ENCODE measurements at places on chromosomes 4 and X.

DNA sequence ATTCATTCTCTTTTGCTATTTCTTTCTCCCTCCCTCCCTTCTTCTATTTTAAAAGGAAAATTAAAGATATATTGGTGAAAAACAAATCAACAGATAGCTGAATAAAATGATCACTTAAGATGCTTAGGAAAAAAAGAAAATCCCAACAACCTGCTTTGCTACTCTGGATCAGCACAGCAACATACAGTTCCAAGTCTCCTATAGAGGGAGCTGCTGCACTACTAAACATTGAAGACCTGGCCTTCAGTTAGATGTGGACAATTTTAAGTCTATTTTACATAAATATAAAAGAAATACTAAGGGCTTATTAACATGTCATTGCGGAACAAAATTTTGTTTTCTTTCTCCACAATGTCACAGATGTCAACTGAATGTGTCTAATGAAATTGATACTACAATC lies 226.4 kb downstream of the MAGEB5 start:
- DNase-seq, result no peak

DNA sequence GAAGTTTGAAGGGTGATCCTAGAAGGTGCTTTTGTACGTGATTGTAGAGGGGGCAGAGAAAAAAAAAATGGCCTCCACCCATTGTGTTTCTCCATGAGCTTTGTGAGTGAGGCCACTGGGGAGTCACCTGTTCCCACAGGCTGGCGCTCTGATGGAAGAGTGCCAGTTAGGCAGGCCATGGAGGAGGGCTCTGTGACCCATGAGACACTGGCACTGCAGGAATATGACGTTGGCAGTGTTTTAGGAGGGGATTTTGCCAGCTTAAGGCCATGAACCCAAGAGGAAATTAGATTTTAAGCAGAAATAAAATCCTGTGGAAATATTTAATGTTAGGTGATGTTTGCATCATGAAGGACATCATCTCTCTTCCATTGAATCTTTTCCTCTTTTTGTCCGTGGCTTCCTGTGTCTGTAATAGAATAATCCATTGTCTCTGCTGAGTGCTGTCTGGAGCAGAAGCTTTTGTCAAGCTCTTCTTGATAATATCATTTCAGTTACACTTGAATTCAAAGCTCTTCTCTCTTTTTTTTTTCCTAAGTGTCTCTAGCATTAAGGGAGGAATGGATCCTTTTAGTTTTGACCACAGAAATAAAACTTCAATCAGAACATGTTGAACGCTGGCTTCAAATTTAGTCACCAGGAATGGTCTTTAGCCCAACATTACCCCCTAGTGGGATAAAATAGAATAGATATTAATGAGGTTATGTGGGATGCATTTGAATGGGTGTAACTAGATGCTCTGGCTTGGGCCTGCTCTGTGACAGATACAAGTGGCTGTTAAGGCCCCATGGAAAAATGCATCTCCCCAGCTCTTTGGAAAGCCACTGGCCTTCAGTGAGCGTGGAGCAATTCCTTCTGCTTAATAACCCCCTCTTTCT lies 41.0 kb upstream of the UCP1 start:
- peak; percentile 23 for DNase-seq

DNA sequence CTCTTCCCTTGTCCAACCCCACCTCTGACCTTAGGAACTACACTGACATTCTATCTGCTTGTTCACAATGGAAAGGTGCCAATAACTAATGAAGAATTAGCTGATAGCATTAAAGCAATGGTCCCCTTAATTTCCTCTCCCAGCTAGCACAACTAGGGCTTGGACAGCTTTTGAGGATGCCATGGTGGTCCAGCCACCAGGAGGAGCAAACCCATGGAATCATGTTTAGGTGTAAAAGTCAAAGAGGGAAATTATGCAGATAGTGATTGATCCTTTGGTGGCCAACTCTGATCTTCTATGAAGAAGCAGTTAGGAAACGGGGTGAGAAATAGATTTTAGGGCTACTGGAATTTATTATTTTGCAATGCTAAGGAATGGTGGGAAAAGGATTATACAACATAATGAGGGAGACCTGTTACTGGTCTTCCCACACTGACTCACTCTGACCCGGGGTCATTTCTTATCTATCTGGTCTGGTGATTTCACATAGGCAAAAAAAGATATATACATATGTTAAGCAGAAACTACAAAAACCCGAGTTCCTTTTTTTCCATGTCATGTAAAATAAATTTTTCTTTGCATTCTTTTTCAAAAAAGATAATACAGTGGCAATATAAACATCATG lies 45.8 kb upstream of the FBXW7 start:
- no peak for DNase-seq

GRCh38 chrX:70455366-70456202 lies 10.9 kb downstream of the DLG3 start:
- DNase-seq, result no peak

- DNase-seq, result no peak
Measured at GRCh38 chr4:150739591-150739990, 157.6 kb downstream of the MAB21L2 start.

GRCh38 chr4:49516796-49517195 lies 530.7 kb downstream of the CWH43 start:
- no peak for DNase-seq

DNA sequence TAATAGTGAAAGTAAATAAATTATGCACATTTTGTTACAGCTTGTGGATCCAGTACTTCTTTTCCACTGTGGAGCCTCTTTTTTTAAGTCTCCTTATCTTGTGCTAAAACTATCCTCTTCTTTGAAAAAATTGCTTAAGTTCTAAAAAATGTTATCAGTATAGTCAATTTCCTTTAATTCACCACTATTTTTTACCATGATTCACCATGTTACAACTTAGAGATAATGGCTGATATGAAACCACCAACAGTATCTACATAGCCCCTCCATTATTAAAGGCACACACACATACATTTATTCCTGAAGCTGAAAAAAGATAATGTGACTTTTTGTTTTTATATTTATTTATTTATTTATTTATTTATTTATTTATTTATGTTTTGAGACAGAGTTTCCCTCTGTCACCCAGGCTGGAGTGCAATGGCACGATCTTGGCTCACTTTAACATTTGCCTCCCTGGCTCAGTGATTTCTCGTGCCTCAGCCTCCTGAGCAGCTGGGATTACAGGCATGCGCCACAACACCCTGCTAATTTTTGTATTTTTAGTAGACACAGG lies 243.2 kb downstream of the SPOCK3 start:
- DNase-seq, result no peak

- DNase-seq, result no peak
Measured at GRCh38 chr4:1445716-1446445, 39.6 kb upstream of the NKX1-1 start.

- DNase-seq, result no peak
Measured at GRCh38 chr4:145883101-145883694, 55.4 kb downstream of the ZNF827 start.

GRCh38 chr4:24067367-24068193 lies 177.7 kb upstream of the PPARGC1A start:
- no peak for DNase-seq

DNA sequence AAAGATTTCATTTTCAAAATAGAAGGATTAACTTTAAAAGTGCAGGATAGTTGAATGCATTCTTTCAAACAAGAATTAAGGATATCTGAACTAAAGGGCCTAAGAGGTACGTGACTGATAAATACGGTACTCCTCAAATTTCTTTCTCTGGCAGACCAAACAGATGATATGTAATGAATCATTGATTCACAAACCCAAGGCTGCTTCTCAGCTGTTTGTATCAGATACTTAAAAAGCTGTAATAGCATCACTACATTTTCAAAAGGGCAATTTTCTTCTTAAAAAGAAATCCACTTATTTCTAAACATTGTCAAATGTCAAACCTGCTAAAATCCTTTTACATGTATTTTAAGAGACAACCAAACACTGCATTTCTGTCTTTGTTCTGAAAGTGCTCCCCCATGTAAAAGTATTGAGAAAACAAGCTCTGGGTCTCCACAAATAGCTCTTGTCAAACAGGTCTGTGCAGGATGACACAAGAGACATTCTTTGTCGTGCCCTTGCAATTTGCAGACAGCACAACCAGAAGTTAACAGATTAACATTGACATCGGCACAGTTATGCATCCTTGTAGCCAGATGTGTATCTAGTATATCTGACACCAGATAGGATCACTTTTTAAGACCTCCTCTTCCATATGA lies 82.0 kb downstream of the MANBA start:
- no peak for DNase-seq

- DNase-seq, result no peak
Measured at GRCh38 chrX:153867671-153868070, 18.3 kb downstream of the L1CAM start.

GRCh38 chr4:150114641-150115040 lies 36.4 kb downstream of the DCLK2 start:
- no peak for DNase-seq

DNA sequence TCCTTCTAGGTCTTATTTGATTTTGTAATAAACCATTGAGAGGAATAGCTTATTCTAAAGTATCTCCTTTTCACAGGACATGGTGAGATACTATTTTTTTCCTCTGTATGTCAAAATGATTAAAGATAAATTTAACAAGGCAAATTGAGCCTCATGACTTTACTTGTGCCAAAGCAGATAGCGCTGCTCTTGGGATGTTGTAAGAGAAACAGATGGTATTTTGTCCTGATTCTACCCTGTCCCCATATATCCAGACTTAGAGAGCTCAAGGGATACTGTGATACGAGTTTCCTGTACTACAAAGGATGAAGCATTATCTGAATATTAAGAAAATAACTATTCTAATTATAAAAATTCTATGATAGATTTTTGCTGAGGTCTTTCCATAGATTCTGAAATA lies 34.0 kb downstream of the EMCN start:
- no peak for DNase-seq

DNA sequence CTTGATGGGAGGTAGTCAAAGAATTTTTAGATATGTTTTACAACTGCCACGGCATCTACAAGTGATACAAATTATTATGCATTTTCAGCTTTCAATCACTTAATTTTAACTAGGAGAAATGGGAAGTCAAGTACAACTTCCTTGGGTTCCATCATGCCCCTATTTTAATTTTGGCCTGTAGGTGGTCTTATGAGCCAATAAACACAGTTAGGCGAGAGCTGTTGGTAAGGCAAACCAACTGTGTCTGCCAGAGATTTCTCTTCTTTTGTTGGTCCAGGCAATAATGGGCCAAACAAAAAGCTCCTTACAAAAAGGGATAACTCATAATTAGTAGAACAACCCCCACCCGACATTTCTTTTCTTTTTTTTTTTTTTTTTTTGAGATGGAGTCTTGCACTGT lies 63.3 kb upstream of the ARX start:
- no peak for DNase-seq

- DNase-seq, result no peak
Measured at GRCh38 chr4:78119698-78120097, 62.6 kb downstream of the FRAS1 start.

DNA sequence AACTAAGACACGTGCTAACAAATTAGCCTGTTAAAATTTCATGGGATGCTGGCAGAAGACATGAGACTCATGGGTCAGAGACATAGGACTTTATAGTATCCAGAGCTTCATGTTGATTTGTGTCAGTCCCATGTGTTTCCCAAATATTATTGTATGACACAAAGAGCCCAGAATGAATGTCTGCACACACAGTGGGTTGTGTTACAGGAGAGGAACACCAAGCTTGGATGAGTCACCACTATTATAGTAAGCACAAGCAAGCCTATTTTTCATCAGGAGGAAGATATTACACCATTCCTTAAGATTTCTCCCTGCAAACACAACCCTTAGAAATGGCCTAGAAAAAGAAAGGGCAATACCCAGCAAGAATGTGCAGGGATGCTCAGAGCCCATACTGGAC lies 15.4 kb downstream of the BBS12 start:
- DNase-seq, result no peak

DNA sequence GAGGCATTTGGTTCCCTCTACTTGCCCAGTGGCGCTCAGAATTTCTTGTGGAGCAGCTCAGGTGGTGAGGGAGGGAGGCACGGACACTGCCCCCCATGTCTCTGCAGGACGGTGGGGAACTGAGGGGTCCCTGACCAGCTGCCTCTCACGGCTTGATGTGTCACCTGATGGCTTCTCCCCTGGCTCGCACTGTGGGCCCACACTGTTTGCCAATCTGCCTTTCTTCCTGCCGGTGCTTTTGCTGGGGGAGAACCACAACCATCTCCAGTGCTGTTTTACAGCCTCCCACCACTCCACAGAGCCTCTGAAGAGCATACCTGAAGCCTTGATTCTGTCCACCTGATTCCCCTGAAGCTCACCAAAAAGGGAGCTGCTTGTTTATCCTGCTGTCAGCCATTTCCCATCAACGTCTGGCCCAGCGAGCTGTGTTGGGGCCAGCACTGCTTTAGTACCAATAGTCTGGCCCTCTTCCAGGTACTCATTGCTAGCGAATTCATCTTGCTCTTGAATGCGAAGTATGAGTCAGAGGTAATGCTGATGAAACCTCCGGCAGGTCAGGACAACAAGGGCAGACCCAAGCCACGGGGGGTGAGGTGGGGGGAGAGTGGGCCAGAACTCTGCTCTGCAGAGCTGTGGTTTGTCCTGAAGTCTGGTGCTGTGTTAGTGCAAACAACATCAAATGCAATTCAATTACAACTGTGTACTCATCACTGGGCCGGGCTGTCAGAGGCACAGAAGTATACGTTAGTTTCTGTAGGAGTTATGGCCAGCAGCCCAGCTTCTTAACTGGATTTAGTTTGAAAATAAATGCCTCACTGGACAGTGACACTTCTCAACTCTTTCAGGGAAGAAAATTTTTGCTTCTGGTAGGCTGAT lies 208.3 kb upstream of the JADE1 start:
- no peak for DNase-seq

DNA sequence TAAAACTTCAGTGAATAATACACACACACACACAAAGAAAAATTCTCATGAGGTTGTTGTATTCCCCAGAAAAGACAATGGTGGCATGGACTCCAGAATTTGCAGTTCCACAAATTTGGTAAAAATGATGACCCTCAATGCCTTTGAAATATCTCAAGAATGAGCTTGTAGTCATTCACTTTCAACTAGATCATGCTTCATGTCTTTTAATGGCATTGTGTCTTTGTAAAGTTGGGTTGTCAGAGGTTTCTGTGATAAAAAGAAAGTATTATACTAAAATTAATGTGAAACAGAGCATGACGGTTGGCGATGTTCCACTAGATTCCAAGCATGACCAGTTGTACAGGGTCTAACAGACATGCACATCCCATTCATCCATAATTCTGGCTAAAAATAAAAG lies 685.0 kb upstream of the FRG1 start:
- DNase-seq, result no peak

- DNase-seq, result no peak
Measured at GRCh38 chrX:79117078-79117477, 27.4 kb upstream of the GPR174 start.

GRCh38 chr4:189376901-189377300 lies 563.8 kb upstream of the FRG1 start:
- no peak for DNase-seq

DNA sequence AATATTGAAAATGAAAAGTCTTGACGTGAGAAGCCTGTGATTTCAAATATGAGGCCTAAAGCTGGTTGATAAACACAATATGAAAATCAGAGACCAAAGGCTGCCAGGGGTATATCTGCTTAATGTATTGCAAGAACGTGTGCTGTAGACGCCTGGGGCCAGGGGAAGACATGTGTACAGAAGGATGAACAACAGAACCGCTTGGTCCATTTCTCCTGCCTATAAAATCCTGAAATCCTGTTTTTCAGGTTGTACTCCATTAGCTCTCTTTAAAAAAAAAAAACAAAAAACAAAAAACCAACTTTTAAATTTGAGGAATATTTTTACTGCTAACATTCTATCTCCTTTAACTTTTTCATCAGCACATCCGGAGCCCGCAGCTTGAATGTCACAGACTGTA lies 109.2 kb downstream of the STOX2 start:
- DNase-seq, result no peak
